ENCODE measurements at places on chromosomes 6 and 20.

- DNase-seq = no peak
These were observed 4.7 kb upstream of the ENPP5 start for GRCh38 chr6:46175446-46175845.

GRCh38 chr6:45075246-45075645 lies 252.9 kb upstream of the RUNX2 start:
- DNase-seq = no peak

- peak; percentile 49 for DNase-seq
These were observed 19.0 kb downstream of the SMAP1 start for GRCh38 chr6:70686548-70687133.

GRCh38 chr6:26439151-26440125 lies 866 bp upstream of the BTN3A3 start:
- DNase-seq = no peak

DNA sequence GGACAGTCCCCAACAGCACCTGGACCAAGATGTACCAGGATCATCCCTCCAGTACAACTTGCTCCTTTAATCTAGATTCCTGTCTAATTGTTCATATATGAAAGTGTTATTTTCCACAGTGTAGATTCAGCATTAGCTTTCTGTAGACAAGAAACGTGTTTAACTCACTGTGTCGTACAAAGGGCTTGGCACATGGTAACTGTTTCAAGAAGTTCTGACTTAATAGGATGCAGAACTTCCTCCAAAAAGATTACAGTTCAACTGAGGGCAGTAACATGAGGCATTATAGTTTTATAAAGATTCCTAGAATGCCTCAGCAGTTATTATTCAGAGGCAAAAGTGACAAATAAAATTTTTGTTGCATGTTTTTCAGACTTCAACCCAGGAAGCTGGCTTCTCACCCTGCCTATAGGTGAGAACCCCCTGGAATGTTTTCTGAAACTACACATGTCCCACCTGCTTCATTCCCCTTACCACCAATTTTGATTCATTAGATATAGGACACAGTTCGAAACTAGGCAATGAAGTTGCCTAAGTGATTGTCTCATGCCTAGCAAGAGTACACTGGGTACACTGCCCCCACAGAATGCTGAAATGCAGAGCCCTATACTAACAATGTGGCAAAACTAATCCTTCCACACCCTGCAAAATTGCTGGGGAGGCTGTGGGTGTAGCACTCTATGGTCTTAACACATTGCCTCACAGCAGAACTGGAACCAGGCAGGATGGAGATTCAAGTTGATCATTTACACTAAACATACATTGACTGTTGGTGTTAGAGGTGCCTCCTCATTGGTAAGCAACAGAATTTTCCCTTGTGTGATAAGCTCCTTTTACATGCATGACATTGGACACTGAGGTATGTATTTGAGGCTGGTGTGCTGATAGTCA lies 22.6 kb upstream of the SH3BGRL2 start:
- no peak for DNase-seq

GRCh38 chr20:14055127-14055742 lies 59.9 kb downstream of the MACROD2 start:
- peak; percentile 85 for DNase-seq

DNA sequence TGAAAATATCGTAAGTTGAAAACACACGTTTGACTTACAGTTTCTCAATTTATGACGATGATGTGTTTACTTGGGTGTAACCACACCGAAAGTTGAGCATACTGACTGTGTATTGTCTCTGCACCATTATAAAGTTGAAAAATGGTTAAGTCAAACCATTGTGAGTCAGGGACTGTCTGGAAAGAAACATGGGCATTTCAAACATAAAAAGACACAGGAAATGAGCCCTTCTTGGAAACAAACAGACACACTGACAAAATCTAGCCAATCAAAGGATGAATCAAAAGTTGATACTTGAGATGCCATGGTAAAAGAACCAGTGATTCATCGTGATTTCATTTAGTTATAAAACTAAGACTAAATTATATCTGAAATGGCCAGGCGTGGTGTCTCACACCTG lies 5.3 kb downstream of the POPDC3 start:
- DNase-seq = no peak

GRCh38 chr6:917939-918338 lies 225.0 kb upstream of the EXOC2 start:
- DNase-seq = no peak

- no peak for DNase-seq
These were observed 4.7 kb downstream of the SNRNP48 start for GRCh38 chr6:7594579-7595125.

GRCh38 chr20:39602649-39603048 lies 640.5 kb downstream of the DHX35 start:
- DNase-seq = no peak

GRCh38 chr6:95143408-95144180 lies 433.7 kb upstream of the MANEA start:
- peak; percentile 67 for DNase-seq

DNA sequence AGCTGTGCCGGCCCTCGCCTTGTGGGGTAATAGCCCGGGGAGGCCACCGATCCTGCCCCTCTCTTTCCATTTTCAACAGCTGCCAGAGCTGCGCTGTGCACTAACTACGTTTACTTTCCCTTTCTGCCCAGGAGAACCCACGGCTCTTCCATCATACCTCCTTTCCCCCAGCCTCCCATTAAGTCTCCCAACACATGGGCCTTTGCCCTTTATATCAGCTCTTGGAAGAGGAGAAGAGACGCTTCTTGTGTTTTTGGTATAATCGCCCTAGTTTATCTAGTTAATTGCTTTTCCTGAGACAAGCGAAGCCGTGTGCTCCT lies 637 bp downstream of the UBR2 start:
- DNase-seq = peak; percentile 59

GRCh38 chr20:62177307-62177706 lies 5.5 kb upstream of the MTG2 start:
- DNase-seq = no peak

GRCh38 chr6:33638556-33638955 lies 17.4 kb downstream of the ITPR3 start:
- no peak for DNase-seq

All from NCI-H2171 treated with DMSO at 0.1 percent for 48 hours (cell line).